ENCODE measurements at places on chromosomes 13 and 19.

DNA sequence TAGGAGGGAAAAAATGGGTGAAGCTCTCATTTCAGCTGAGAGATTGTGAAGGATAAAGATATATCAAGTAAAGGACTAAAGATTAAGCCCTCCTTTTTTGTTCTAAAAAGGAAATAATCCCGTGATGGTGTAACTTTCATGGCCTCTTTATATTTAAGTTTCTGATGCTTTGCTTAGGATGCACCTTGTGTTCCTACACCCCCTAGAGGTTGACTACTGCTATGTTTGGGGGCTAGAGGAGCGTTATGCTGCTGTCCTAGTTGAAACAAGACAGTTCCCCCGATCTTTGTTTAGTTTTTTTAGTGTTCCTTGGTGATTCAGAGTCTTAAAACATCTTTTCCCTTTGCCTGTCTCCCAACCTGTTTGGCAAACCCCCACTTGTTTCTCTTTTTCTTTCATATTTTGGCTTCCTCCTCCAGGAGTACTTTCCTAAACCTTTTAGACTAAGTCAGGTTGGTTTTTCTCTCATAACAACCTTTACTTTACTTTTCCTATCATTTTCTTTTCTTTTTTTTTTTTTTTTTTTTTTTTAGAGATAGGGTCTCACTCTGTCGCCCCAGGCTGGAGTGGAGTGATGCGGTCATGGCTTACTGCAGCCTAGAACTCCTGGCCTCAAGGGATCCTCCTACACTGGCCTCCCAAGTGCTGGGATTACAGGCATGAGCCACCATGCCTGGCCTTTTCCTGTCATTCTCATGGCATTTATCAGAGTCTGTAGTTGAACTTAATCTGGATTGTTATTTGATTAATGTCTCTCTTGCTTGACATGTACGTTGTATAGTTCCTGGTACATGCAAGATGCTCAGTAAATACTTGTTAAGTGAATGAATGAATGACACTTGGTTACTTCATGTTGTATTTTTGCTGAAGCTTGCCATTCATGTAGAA, 2.8 kb downstream of the UBA2 start:
- peak; percentile 12 for DNase-seq

DNA sequence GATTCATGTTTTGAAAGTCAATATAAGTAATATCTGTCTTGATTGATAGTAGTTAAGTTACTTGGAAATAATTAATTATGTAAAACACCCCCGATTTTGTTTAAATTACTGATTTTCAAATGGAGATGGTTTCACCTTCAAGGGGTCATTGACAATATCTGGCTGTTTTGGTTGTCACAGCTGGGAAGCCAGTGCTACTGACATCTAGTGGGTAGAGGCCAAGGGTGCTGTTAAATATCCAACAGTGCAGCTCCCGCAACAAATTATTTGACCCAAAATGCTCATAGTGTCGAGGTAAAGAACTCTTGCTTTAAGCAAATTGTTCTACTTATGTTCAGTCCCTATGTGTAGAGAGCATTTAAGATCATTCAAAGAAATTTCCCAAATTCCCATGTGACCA, 50.6 kb upstream of the PCDH20 start:
- no peak for DNase-seq

GRCh38 chr13:99969919-99970650, 1.5 kb downstream of the ZIC5 start:
- no peak for DNase-seq

- no peak for DNase-seq
These were observed 414.1 kb upstream of the SLITRK1 start for GRCh38 chr13:84296401-84296800.

GRCh38 chr13:73092829-73093228, 34.0 kb downstream of the KLF5 start:
- DNase-seq: no peak

GRCh38 chr19:40808021-40808325, 9.0 kb downstream of the EGLN2 start:
- no peak for DNase-seq

DNA sequence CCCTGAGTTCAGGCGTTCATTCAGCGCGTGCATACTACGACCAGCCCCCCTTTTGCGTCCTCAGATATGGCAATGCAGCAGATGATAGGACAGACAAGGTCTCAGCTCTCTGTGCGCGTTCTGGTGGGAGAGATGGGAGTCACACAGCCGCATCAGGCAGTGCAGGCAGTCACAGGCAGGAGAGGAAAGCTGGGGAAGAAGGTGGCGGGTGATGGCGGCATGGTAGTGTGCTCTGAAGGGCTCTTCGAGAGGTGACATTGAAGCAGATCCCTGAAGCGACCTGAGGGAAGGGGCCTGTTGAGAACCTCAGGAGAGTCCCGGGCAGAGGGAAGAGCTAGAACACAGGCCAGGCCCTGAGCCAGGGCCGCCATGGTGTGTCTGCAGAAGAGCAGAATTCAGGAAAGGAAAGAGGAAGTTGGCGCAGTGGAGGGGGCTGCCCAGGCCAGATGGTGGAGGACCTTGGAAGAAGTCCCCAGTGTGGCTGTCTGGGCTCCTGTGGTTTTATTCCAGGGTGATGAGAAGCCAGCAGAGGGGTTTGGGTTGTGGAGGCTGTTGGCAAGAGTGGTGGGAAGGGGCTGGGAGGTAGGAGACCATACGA, 3.5 kb downstream of the USF2 start:
- no peak for DNase-seq

DNA sequence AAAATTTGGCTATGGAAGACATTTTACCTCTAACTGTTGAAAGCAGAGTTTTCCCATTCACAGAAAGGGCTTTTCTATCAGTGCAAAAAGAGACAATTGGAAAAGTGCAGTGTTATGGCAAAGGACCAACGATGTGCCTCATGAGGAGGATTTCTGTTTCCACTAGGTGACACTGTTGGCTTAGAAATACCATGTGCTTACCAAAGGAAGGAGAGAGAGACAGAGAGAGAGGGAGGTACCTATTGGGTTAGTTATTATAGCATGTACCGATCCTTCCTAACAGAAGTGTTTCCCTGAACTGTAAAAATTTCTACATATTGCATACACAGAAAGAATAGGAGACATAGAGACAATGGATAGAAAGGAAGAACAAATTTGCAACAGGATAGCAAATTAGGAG, 23.9 kb upstream of the PSG4 start:
- no peak for DNase-seq

Data from stimulated activated CD4-positive, alpha-beta T cell treated with anti-CD3 and anti-CD28 coated beads, TNF-alpha, amount 100 ng/mL, for 4 hours (primary cell).